ENCODE measurements at places on chromosomes 2 and 18.

DNA sequence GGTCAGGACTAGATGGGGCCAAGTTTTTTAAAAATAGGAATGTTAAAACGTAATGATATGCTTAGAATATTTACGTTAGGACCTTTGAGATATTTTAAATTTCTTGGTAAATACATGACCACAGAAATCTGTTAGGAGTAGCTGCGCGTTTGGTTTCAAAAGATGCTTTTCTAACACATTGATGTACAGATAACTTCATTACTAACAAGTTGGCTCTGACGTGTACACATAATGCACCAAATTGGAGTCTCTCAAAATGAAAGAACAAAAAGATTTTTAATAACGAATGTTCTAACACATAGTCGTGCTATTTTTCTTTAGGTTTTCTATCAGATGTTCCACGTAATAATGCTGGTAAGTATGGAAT is 608 bp downstream of the PHOSPHO2 start:
- no peak for DNase-seq

- no peak for DNase-seq
Measured at GRCh38 chr2:236162882-236163470, 5.2 kb downstream of the GBX2 start.

DNA sequence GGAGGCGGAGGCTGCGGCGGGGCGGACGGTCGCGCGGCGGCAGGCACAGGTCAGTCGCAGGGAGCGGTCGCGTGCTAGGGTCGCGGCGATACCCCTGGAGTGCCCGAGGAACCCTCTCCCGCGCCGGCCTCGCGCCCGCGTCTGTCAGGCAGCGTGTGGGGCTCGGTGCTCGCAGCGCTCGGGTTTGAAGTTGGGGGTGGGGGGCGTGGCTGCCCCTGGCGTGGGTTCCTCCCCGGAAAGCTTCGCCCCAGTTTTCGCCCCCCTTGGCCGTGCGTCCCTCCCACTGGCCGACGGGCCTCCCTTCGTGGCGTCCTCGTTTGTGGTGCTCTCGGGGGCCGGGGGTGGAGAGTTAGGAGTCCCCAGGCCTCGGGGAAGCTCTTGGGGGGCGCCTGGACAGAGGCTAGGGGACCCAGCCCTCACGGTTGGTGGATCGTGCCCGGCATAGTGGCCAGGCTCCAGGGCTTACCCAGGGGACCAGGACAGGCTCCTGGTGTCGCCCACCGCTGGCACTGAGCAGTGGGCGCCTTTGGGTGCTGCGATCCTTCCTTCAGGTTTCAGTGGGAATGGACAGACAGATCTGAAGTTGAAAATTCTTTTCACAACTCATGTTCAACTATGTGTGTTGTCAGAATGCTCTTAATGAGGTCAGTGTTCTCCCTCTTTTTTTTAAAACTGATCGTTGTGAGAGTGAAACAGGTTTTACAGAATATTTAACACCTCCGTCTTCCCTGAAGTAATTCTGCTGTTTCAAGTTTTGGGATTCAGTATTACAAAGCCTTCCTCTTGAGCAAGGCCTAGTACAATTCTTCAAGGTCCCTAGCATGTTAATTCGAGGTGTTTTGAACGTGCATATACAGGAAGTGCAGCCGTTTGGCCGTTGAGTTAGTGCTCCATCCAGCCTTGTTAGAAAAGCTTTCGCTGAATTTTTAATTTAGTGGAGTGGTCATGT is 604 bp downstream of the RALBP1 start:
- no peak for DNase-seq

DNA sequence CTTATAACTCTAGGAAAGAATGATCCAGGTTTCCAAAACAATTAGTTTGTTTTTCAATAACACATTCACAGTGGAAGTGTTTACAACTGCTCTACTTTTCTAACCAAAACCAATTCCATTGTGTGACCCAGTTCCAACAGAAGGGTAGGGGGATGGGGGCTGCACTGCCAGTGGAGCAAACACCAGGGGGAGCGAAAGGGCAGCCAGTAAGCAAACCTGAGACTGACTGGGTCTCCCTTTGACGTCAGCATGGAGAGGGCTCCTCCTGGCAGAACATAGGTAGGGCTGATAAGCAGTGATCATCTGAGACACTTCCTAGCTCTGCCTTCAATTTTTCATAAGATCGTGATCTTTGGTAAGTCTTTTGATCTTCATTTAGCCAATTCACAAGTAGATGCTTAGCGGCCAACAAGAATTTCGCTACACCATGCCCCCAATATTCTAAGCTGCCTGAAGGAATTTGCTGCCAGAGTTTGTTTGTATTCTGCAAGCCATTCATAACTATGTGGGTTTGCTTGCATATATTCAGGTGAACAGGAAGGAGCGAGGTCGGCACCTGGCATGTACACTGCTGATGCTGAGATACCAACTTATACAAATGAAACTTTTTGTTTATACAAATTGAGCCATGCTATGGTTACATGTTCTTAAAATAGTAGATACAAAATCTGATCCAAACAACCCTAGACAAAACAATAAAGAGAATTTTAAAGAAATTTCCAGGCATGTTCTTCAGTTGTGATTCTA is 45.9 kb downstream of the ST6GAL2 start:
- no peak for DNase-seq

- no peak for DNase-seq
Measured at GRCh38 chr2:111642586-111643327, 241.2 kb downstream of the ANAPC1 start.

DNA sequence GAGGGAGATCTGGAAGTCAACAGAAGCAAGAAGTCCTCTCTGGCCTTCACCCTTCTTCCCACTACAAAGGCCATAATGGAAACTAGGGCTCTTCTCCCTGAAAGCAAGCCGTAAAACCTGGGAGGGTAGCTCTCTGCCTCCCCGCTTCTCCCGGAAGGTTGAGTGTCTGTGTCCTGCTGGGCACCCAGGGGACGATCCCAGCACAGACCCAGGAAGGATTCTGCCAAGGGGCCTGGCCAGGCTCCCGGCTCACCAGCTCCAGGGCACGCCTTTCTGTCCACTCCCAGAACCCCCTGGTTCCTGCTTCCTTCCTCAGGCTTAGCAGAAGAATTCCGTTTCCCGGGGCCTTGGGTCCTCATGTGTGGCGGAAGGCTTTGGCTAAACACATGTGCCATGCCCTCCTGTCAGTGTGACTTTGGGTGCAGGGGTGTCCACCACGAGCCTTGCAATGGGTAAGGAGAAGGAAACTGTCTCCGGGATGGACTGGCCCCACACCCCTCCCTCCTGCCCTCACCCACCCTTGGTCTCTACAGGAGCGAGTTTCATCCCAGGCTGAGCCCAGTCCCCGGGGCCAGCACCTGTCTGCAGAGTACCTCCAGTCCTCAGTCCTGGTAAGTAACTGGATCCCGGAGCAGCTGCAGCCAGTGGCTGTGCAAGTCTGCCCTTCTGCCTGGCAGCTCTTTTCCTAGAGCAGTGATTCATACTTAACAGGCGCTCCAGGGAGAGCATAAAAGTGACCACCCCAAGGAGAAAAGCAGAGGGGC is 135.8 kb downstream of the TPO start:
- DNase-seq: no peak

DNA sequence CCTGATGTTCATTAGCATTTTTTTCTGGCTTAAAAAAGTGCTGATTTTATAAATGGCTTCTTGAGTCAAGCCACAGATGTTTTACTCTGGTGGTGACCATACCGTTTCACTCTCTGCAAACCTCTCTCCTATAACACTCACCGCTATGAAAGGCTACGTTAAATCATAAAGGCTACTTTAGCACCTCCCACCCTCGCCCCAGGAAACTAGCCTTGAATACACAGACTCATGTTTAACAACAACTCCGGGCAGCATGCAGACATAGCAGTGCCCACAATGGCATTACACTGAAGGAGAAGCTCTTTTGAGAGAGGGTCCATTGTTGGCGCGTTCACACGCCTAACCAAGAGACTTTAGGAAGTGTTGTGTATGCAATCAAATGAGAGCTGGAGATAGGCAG is 5.6 kb downstream of the MYT1L start:
- no peak for DNase-seq

DNA sequence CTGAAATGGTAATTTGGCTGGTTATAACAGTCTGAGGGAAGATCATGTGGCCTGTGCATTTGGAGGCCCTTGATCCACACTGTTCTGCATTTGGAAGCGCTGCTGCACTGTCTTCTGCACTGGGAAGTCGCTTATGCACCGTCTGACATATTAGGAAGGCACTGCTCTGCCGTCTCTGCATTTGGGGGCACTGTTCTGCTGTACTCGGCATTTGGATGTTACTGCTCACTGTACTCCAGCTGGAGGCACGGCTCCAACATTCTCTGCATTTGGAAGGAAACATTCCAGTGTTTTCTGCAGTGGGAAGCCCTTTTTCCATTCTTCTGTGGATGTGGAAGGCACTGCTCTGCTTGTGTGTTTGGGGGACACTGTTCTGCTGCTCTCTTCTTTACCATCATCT is 9.6 kb upstream of the PROM2 start:
- no peak for DNase-seq

DNA sequence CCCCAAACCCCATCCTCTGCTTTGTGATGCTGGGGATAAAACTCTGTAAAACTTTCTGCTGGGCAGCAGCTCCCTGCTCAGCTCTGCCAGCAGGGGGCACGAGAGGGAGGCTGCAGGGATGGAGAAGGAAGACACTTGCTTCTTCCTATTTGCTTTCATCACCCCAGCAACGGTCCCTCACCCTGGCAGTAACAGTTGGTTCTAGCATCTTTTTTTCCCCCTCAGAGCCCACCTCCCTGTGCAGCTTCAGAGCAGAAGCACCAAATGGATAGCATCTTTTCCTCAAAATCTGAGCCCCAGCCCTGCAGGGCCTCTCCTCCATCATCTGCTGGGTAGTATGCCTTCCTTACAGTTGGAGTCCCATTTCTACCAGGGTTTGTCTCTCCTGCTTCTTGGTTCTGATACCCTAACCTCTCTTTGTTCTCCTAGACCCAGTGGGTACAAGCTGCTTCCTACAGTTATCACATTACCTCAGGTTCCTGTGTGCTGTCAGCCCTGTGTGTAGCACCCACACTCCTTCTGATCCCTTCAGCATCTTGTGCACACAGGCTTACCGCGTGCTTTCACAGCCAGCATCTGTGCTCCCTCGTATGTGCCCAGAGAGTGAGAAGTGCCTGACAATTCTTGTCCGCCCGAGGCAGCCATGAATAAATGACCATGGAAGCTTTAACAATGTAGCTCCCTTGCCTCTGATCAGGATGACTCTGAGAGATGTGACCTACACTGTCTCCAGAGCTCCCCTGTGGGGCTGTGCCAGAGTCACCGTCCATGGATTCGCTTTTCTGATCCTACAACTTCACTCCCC is 14.5 kb downstream of the CKAP2L start:
- DNase-seq: no peak

- no peak for DNase-seq
Measured at GRCh38 chr2:230422149-230422548, 6.1 kb downstream of the SP100 start.

- DNase-seq: no peak
Measured at GRCh38 chr18:31666055-31666454, 18.3 kb downstream of the B4GALT6 start.

DNA sequence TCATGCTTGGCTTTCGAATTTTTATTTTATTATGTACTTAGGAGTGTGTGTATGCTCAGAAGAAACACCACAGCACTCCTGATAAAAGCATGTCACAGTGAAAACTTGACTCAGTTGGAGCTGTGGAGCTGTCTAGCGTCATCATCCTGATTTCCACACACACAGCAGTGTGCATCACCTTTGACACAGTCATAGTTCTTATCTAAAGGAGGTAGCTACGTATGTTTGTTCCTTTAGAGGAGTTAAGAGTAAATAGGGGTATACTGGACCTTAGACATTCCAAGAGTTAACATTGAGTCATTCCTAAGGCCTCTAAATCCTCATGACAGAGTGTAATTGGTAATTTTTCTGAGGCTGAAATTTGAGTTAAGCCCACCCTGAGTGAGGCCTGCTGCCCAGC is 96.9 kb downstream of the PHLPP1 start:
- DNase-seq: no peak

- no peak for DNase-seq
Measured at GRCh38 chr2:217220228-217221013, 360.6 kb upstream of the TNP1 start.

DNA sequence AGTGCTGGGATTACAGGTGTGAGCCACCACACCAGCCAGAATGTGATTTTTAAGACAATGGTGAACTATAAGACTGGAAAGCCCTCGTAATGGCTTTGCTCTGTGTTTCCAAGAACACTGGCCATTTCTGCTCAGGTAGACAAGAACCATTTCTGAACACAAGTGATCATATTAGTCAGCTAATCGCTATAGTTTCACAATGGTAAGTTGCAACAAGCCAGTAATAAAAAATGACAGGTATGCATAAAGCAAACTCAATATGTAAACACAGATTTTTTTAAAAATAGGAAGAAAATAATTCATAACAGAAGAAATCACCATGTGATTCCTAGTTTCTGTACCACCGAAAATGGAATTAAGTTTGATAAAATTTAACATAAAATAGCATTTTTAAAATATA is 166.5 kb downstream of the THADA start:
- no peak for DNase-seq

DNA sequence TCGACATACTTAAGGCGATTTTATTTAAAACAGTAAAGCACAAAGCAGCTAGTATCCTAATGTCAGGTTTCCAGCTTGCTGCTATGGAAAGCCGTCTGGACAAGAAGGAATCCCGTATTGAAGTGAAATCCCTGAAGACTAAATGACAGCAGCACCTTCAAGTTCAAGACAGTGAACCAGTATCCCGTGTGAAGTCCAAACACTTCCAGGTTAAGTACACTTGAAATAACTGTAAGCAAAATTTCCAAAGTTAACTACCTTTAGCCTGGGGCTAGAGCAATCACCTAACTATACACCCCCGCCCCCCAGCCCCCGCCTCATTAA is 1.2 kb downstream of the MBOAT2 start:
- no peak for DNase-seq

GRCh38 chr2:211035548-211036185 is 479.3 kb downstream of the CPS1 start:
- peak; percentile 19 for DNase-seq

- no peak for DNase-seq
Measured at GRCh38 chr2:16012626-16013358, 72.4 kb downstream of the MYCN start.

- no peak for DNase-seq
Measured at GRCh38 chr2:100104718-100105677, 37.4 kb downstream of the AFF3 start.

DNA sequence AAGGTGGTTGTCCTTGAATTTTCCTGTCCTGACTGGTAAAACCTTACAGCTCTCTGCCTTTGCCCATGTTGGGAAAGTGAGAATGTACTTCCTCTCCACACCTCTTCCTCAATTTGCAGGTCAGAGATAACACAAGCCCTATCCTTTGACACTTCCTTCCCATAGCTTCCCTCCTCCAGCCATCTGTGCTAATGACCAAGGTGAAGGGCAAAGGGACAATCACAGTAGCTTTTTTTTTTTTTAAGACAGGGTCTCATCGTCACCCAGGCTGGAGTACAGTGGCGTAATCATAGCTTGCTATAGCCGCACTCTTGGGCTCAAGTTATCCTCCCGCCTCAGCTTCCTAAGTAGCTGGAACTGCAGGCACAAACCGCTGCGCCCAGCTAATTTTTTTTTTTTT is 24.3 kb upstream of the STPG4 start:
- no peak for DNase-seq

All from left renal cortex interstitium (tissue), 4 donors.